ENCODE measurements at places on chromosomes 12 and 14. TPM values are rescaled to one million over a fixed set of nuclear protein-coding genes. Genes with fewer than 3 reads are reported as not detected.

Gene LTB4R2
- 7.4 TPM for total RNA-seq

- no peak for DNase-seq
- no peak overlapping the region for H3K27ac ChIP-seq
- H3K4me3 ChIP-seq, result no peak overlapping the region
- H3K36me3 ChIP-seq, result no peaks in the 10 kb centered on the region
Observed at GRCh38 chr14:63933711-63934110, 80.9 kb downstream of the SYNE2 start.

Gene DAO
- total RNA-seq, result not detected

DNA sequence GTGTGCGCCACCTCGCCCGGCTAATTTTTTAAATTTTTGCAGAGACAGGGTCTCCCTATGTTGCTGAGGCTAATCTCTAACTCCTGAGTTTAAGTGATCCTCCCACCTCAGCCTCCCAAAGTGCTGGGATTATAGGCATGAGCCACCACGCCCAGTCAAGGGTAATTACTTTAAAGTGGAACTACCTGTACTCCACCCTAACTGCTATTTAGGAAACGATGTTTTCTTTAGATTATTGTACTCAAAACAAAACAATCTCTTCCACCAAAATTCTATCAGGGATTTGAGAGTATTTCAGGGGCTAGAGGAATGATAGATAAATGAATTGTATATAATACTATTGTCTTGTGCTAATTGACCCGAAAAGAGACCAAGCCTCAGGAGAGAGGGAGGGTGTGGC is 9.6 kb upstream of the BIN2 start:
- H3K27ac ChIP-seq, result no peak overlapping the region
- DNase-seq, result no peak
- no peaks in the 10 kb centered on the region for H3K27me3 ChIP-seq
- no peak overlapping the region for H3K4me3 ChIP-seq
- no peaks in the 10 kb centered on the region for H3K36me3 ChIP-seq

Gene HOTAIR
- not detected for total RNA-seq

DNA sequence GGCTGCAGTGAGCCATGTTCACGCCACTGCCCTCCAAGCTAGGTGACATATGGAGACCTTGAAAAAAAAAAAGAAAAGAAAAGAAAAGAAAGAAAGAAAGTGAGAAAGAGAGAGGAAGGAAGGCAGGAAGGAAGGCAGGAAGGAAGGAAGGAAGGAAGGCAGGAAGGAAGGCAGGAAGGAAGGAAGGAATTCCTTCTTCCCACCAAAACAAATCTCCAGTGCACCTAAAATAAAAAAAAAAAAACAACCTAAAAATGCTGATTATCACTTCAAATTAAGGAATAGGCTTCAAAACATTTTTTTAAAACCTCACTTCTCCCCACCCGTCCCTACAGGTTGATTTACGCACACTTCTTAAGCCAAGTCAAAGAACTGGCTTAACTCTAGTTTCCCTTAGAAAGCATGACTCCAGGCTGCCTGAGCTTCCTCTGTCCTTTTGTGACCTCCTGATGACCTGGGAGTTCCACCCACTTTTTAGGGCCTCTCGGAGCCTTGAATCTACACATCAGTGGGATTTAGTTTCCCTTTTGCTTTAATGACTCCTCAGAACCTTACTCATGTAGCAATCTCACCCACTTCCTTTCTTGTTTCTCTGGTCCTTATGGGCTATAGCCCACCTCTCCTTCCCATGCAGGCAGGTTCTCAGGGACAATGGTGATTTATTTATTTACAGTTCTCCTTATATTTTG is 18.6 kb downstream of the DUSP6 start:
- no peak overlapping the region for H3K27ac ChIP-seq
- no peaks in the 10 kb centered on the region for H3K27me3 ChIP-seq
- H3K4me1 ChIP-seq, result no peaks in the 10 kb centered on the region
- H3K36me3 ChIP-seq, result no peaks in the 10 kb centered on the region
- peak; percentile 50 for DNase-seq

DNA sequence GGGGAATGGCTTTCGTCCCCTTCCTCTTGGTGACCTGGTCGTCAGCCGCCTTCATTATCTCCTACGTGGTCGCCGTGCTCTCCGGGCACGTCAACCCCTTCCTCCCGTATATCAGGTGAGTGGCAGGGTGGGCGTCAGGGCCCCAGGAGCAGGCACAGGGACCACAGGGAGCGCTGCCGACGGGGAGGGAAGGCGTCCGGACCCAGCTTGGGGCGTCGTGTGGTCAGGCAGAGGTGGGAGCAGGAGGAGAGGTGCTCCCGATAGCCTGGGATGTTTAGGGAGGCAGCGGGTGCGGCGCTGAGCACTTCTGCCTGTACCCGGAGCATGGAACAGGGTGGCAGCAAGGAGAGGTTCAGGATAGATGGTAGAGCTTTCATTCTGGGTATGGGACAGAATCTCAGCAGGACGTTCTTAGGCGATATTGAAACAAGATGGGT is 444 bp downstream of the DRAM1 start:
- peak overlapping the region; percentile 81 for H3K4me3 ChIP-seq
- no peak overlapping the region for H3K27ac ChIP-seq
- H3K27me3 ChIP-seq, result peaks cover 12% of the 10 kb centered on the region

DNA sequence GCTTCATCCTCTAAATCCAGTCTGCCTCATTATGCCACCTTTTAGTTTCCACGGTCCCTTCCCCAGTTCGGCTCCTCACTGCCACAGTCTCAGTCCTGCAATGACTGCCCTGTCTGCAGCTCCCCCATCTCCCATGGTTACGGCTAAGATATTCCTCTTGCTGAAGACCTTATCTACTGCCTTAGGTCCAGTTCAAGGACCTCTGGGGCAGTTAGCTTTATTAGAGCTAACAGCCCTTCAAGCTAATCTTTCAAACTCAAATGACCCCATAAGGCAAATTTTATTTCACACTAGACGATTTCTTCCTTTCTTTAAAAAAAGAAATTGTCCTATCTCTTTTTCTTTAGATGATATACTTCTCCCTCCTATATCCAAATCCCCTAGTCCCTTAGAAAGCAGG is 214.7 kb downstream of the MON2 start:
- H3K4me3 ChIP-seq, result no peak overlapping the region
- no peaks in the 10 kb centered on the region for H3K4me1 ChIP-seq
- no peak overlapping the region for H3K27ac ChIP-seq
- DNase-seq, result no peak
- peaks cover 12% of the 10 kb centered on the region for H3K36me3 ChIP-seq

DNA sequence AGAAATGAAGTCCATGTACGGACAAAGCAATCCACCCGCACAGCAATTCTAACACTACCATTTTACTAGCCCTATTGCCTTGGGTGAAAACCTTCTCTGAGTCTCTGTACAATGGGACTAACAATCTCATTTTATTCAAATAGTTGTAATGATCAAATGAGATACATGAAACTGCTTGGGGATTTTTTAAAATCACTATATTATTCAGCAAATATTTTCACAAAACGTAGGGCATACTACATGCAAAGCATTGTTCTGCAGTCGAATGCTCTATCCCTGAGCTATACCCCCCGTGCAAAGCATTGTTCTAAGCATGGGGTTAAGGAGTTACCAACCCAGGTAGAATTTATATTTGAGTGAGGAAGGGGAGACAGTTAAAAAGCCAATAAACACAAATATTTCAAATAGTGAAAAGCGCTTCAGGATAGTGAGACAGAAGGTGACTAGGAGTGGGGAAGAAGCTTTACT is 554 bp upstream of the ATF7 start:
- H3K27me3 ChIP-seq, result no peaks in the 10 kb centered on the region
- peaks cover 6% of the 10 kb centered on the region for H3K4me1 ChIP-seq
- H3K27ac ChIP-seq, result no peak overlapping the region
- peak overlapping the region; percentile 93 for H3K4me3 ChIP-seq
- no peak for DNase-seq

DNA sequence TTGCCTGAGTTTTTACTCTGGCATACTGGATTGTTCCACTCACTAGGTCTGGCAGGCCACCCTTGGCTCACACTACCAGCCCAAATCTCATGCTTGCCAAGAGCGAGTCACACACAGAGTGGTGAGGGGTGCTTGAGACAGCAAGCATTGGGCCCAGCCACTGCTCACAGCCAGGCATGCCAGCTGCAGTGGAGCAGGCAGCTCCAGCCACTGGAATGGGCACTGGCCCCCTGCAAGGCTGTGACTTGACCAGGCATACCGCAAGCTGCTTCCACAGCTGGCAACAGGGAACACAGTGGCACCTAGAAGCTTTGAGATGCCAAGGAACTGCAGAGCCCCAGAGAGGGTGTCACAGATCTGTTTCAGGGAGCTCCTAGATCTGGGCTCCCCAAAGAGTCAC is 488.5 kb downstream of the LRFN5 start:
- no peaks in the 10 kb centered on the region for H3K27me3 ChIP-seq
- no peaks in the 10 kb centered on the region for H3K4me1 ChIP-seq
- no peak for DNase-seq

DNA sequence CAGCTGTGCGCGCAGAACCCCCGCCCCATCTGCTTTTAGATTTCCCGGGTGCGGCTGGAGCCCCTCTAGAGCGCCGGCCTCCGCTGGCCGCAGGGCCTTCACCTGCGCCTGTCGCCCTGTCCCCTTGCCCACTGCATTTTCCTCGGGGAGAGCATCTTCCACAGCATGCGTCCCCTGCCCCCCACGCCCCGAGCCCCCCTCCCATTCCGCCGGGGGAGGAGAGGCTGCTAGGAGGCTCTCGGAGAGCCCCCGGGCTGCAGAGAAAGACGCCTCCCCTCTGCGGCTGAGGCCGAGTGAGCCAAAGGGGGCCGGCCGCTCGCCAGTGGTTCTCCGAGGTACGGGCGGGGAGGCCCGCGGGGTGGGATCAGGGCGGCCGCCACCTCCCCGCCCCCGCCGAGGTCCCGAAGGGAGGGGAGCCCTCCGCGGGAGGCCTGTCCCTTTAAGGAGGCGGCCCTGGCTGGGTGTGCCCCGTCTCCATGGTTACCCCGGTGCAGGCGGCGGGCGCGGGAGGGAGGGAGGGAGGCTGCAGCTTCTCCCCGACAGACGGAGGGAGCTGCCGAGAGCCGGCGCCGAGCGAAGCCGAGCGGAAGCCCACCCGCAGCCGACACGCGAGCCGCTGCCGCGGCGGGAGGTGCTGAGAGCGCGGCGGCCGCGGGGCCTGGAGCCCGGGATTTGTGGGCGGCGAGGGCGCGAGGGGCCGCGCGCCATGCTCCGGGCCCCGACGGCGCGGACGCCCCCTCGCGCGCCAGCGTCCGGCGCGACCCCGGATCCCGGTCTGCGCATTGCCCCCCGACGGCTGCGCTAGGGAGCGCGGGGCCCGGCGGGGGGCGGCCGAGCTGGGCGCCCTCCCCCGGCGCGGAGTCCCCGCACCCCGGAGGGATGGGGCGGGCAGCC is at the start of gene KCNH3:
Gene KCNH3 (plus strand): TSS at position 521 of the 894 bp plus-strand sequence. CDS start 387 bp downstream, outside the sequence.
- DNase-seq, result peak; percentile 90
- peak within 1 kb of the TSS; percentile 61 for H3K4me3 ChIP-seq
- H3K27me3 ChIP-seq, result peaks cover 89% of the 10 kb centered on the region
- no peaks in the 10 kb centered on the region for H3K4me1 ChIP-seq

Gene KRT3
- not detected for total RNA-seq

Gene FAM186B
- total RNA-seq, result 0.57 TPM

DNA sequence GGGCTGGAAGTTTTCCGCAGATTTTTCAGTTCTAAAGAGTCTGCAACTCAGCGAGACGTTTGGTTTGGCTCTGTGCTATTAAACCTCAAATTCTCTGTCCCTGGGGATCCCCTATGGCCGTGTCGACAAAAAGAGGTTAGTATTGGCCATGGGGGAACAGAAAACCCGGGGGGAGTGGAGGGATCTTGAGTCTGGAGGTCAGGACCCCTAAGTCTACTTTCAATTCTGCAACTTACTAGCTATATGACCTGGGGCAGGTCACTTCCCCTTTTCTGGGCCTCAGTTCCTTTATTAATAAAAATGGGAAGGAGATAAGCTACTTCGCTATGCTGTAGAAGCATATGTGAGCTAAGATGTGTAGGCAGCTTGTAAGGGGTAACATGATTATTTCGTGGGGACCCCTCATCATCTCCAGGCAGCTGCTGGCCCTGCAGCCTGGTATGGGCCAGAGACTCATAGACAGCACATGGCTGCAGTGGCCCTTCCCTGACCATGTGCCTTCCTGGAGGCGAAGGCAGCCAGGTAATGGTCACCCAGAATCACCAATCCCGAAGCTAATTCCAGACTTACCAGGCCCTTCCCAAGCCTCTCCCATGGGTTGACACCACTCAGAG is 8.6 kb downstream of the ASB2 start:
- H3K27me3 ChIP-seq, result no peaks in the 10 kb centered on the region
- H3K27ac ChIP-seq, result no peak overlapping the region
- no peak overlapping the region for H3K4me3 ChIP-seq
- H3K36me3 ChIP-seq, result no peaks in the 10 kb centered on the region
- no peaks in the 10 kb centered on the region for H3K4me1 ChIP-seq
- DNase-seq, result no peak

DNA sequence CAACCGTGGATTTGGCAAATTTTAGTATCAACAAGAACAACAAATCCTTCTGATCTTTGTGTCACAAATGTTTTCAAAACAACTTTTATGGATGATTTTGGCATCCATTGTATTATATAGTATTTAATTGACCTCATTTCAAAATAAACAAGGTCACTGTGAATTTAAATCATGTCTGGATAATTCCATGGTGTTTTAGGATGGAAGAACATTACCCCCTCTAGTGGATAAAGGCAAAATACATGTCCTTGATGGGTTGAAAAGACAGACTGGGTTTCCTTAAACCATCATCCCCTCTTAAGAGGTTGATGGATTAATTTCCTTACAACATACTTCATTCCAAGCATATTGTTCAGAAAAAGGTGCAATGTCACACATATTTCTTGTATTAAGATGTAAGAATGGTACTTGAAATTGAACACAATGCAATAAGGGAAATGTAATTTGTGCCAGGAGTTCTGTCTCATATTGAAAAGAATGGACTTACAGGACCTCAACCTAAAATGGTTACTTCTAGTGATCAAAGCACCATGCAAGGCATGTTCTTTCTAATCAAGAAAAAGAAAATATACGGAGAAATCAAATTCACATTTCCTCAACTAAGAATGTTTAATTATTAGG is 352.0 kb downstream of the BCAT1 start:
- H3K27ac ChIP-seq, result no peak overlapping the region
- no peak overlapping the region for H3K4me3 ChIP-seq
- no peaks in the 10 kb centered on the region for H3K36me3 ChIP-seq
- no peaks in the 10 kb centered on the region for H3K27me3 ChIP-seq
- H3K4me1 ChIP-seq, result no peaks in the 10 kb centered on the region

- peak; percentile 77 for DNase-seq
- H3K4me3 ChIP-seq, result peak within 1 kb of the TSS; percentile 77
- H3K4me1 ChIP-seq, result no peaks in the 10 kb centered on the region
- no peak within 1 kb of the TSS for H3K27ac ChIP-seq
- H3K36me3 ChIP-seq, result no peaks in the 10 kb centered on the region
- peaks cover 94% of the 10 kb centered on the region for H3K27me3 ChIP-seq
Observed at GRCh38 chr14:24339284-24340151, at the start of gene RIPK3. Gene RIPK3 (minus strand): TSS chr14:24339991. CDS start chr14:24339826, 165 bp downstream.
